Glomerular endothelial cell (primary cell): ENCODE measurements at places on chromosomes 7 and 10.
A peak's percentile ranks its signal among the peaks of the same experiment; 100 is the strongest.

- DNase-seq: no peak
Observed at GRCh38 chr10:132575320-132576201, 38.0 kb downstream of the INPP5A start.

DNA sequence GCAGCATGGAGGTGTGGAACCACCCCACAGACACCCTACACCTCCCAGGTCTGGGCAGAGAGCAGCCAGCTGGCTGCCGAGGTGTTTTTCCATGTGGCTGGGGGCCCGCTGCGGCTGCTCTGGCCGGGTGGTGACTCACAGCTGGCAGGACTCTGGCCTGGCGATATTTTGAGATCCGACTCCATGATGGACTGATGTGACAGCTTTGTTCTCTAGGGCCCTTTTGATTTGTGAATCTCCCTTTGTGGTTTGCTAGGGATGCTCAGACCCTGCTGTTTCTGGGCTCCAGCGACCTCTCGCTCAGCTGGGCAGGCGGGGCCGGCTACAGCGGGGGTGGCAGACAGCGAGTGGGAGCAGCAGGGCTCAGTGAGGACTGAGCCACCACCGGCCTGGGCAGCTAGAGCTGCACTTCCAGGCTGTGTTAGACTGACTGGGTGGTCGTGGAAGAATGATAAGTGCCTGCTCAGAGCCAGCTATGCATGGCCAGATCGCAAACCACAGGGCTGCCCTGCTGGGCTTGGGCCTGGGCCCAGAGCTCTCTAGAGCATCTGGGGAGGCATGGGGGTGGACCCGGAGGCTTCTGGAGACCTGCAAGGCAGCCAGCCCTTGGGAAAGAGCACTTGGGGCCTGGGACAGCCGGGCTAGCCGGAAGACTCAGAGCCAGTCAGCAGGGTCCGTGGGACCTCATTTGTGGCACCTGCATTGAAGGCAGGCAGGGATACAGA lies 46.2 kb upstream of the GDF10 start:
- no peak for DNase-seq

GRCh38 chr10:24256619-24257107 lies 47.7 kb downstream of the KIAA1217 start:
- DNase-seq: no peak

GRCh38 chr10:3068968-3069737 lies 1.8 kb downstream of the PFKP start:
- no peak for DNase-seq

- no peak for DNase-seq
Observed at GRCh38 chr7:80859272-80859970, 59.4 kb downstream of the SEMA3C start.

GRCh38 chr7:120360918-120361317 lies 87.9 kb downstream of the KCND2 start:
- DNase-seq: no peak

DNA sequence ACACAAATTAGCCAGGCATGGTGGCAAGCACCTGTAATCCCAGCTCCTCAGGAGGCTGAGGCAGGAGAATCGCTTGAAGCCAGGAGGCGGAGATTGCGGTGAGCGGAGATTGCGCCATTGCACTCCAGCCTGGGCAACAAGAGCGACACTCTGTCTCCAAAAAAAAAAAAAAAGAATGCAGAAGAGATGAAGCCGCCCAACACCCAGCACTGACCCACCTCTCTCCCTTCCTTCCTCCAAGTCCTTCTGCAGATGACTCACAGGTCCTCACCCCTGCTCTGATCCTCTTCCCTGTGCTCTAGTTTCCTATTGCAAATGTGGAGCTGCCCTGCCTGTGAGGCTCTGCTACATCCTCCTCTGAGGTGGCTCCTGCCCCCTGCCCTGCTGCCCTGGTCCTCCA lies 22.0 kb upstream of the OPALIN start:
- DNase-seq: no peak

- no peak for DNase-seq
Observed at GRCh38 chr10:116006508-116006907, 266.5 kb downstream of the GFRA1 start.

GRCh38 chr10:89515031-89515841 lies 20.2 kb downstream of the SLC16A12 start:
- DNase-seq: no peak

GRCh38 chr7:31633894-31634494 lies 53.0 kb upstream of the PPP1R17 start:
- DNase-seq: peak; percentile 3
